ENCODE measurements at places on chromosomes 3 and 15.

DNA sequence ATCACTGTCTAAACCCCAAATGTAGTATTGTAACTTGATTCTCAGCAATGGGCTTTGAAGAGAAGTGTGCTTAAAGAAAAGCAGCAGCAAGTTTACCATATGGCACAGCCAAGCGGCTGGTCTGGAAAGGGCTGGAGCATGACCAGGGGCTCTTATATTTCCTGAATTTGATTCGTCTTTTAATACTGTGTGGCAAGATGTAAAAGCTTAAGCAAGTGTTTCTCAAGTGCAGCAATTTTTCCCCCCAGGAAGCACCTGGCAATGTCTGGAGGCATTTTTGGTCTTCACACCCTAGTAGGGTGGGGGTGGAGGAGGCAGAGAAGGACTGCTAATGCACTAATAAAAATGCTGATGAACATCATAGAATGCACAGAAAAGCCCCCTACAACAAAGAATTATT is 397.9 kb downstream of the NTRK3 start:
- no peak for DNase-seq

DNA sequence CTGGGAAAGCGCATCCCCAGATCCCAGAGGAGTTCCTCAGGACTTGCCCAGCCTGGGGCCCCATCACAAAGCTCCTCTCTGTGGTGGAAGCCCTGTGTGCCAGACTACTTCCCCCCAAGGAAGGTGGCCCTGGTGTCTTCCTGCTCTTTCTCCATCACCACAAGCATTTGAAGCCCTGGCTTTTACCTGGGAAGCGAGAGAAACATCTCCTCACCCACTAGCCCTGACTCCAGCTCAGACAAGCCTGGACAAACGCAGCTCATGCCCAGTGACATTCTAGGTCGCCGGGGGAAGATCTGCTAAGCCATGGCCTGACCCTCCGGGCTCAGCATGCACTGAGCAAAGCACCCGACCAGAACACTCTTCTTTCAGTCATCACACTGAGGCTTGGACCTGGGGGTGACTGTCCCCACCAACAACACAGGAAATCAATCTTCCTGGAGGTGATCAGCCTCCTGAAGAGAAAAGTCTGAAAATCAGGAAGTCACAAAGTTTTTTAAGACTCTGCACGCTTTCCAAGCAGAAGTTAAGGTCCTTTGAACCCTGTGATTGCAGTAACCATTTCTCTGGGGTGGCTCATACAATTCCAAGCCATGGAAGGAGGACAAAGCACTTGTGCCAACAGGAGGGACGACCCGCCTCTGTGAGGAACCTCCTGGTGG is 40.8 kb downstream of the KLHL25 start:
- no peak for DNase-seq

DNA sequence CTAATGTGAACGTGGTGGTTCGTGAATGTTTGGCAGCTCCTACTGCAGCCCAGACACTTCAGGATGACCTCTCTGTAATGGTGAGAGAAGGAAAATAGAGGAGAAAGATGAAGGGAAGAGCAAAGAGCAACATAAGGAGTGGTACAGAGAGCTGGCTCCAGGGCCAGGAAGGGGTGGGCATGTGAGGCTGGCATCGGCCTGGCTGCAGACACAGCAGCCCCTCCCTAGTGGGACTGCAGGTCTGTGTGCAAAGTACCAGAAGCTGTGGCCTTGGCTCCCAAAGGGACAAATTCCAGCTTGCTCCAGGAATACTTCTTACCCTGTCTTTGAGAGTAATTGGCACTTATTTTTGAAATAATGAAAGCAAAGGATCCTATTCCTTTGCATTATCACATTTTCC is 10.0 kb downstream of the FSTL1 start:
- DNase-seq = no peak

- DNase-seq = no peak
These were observed 13.1 kb downstream of the CA12 start for GRCh38 chr15:63368503-63368902.

- peak; percentile 22 for DNase-seq
These were observed 186.5 kb upstream of the LINGO1 start for GRCh38 chr15:77819048-77819850.

- no peak for DNase-seq
These were observed 211.7 kb upstream of the WNT5A start for GRCh38 chr3:55698831-55699230.

- peak; percentile 51 for DNase-seq
These were observed 114.5 kb upstream of the GADL1 start for GRCh38 chr3:31008994-31009393.

- DNase-seq = no peak
These were observed 104.8 kb upstream of the MEX3B start for GRCh38 chr15:82150645-82151044.

DNA sequence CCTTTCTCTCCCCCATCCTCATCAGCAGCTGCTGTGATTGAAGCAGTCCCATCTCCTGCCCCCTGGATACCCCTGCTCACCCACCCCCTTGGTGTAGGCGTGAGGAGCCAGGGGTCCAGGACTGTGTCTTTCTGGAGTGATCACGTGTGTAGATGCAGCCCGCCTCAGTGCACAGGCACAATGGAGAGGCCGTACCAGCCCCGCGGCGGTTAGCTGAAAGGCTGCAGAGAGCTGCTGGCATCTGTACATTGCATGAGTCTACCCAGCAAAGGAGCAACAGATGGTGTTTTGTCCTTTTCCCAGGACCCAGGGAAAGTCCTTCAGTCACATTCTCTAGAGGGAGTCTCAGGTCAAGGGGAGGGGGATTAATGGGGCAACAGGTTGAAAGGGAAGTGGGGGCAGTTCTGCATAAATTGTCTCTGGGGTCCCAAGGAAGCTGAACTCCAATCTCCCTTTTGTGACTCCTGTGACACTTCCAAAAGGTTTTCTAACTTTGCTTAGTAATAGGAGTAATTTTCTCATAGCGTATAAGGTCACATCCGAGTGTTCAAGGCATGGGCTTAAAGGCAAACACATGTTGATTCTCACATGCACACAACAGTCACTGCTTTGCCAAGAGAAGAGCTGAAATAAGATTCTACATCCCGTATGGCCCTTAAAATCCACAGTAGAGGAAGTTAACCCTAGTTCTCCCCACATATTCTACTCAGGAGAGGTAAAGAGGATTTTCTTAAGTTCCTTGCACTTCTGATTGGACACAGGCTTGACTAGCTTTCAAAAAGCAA is 7.1 kb downstream of the CSPG5 start:
- DNase-seq = peak; percentile 18

- DNase-seq = peak; percentile 30
These were observed 2.8 kb downstream of the MAGI1 start for GRCh38 chr3:66035763-66036477.

GRCh38 chr3:114115143-114115542 is 58.6 kb downstream of the QTRT2 start:
- no peak for DNase-seq

- no peak for DNase-seq
These were observed 871.5 kb downstream of the DIPK2A start for GRCh38 chr3:144843099-144843498.

- DNase-seq = peak; percentile 89
These were observed 885 bp downstream of the CDV3 start for GRCh38 chr3:133574260-133574881.

DNA sequence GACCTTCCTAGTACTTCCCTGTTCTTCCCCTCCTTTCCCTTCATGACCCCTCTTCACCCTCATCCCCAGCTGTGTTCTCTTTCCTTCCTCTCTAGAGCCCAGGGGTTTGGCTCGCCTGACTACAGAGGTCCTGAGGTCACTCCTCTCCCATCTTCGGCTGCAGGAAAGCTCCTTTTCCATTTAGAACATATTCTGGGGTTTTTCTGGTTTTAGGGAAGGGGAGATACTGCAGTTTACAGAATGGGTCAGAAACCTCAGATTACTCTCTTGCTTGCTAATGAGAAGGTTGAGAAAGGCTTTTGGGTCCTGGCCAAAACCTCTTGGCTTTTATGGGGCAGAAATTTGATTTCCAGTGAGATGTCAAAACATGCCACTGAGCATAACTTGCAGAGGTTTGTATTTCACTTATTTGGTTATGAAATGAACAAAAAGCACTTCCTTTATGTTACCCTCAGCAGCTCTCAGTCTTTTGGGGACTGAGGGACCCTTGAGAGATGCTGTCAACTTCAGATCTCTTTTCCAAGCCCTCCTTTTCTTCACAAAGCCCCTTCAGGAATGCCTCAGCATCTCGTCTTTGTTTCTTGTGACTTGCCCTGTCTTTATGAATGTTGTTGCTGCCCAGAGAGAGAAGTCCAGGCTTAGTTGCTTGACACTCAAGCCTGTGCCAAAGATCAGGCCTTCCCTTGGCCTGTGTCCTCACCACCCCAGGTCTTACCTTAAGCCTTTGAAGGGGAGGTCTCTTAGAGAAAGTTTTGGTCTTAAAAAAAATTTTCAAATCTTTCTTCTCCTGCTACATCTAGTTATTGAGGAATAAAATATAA is 121.7 kb upstream of the TPM1 start:
- peak; percentile 68 for DNase-seq

DNA sequence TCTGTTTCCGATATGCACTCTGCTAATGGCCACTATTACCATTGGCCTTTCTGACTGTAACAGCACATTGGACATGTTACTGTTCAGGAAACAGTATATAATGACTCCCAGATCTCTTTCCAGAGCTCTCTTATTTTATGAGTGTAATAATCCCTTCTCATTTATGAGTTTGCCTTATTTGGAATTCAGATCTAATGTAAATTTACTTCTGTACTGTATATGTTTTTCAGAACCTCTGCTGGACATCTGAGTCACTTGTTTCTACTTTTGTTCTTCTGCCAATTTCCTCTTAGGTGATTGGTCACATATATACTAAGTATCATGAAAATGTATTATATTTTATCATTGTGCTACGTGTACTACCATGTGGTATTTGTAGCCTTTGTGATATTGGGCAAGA is 30.5 kb downstream of the RSRC1 start:
- no peak for DNase-seq

DNA sequence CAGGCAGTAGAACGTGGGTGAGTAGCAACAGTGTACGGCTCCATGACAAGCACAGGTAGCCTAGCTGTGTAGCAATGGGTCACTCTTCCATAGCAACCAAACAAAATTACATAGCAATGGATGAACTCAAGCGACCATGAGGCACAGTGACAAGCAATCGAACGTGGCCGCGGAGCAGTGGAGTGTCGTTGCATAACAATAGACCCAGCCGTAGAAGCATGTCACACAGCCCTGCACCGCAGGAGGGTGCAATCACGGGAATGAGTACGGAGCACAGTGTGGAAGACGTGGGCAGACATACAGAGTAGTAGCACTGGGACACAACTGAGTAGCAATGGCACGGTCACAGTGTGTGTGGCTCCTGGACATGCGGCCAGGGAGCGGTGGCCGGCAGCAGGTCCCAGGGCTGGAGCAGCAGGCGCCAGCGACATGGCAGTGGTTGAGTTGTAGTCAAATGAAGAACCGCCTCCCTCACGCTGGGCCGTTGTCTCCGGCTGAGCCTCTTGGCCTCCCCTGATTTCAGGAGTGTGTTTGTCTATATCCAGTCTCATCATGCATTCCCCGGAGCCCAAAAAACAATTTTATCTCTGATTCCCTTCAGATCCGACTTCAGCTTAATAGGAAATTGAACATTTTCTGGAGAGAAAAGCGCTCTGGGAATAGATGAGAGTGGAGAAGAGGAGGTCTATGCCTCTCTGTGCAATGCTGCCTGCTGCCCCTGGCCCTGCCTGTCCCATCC is 64.1 kb downstream of the CCDC33 start:
- DNase-seq = no peak

- no peak for DNase-seq
These were observed 121.0 kb downstream of the ASB7 start for GRCh38 chr15:100723315-100723801.

DNA sequence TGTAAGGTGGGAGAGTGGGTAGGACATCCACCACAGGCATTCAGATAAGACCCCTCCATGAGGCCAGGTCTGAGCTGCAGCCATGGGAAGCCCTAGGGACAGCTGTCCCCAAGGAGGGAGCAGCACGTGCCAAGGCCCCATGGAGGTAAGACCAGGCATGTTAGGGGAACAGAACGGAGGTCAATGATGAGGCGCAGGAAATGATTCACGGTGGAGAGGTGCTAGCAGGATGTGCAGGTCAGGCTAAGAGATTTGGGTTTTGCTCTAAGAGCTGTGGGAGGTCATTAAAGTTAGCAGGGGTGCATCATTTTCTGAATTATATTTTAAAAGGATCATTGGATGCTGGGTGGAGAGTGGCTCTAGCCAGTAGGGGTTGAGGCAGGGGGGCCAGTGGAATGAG is 66.4 kb upstream of the SNRPA1 start:
- no peak for DNase-seq

DNA sequence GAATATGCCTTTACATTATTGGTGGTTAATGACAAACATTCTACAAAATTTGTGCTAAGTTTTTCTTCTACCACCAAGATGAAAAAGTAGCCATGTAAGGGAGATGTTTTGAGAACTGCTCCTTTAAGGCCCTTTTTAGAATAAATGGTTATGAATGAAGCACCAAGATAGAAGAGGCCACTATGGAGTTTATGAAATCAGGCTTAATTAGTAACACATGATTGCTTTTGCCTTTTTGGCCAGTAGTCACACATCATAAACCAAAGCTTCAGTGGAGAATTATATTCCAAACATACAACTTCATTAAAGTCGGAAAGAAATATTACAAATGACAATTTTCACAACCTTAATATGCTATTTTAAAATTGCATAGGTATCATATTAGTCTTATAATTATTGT is 331.7 kb downstream of the RBMS3 start:
- DNase-seq = peak; percentile 20

DNA sequence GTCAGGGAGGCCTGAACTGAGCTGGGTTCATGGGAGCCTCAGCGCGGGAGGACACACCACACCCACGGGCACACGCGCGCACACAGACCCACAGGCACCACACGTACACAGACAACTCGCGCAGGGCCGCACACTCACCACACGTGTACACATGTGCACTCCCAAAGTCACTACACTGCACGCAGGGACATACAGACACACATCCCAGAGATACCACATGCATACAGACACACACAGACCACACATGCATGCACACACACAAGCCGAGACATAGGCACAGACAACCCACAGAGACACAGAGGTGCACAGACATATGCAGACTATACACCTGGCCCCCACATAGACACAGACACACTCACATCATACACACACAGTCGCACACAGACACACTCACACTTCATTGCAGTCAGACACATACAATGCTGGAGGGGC is 1.1 kb upstream of the MGLL start:
- DNase-seq = no peak

All from GM23248 (cell line).